Skin of body (tissue), 3 donors: ENCODE measurements at places on chromosomes 11 and 22. TPM values are rescaled to one million over a fixed set of nuclear protein-coding genes. Genes with fewer than 3 reads are reported as not detected.

Gene PLAAT3
- total RNA-seq = 21.6 TPM

DNA sequence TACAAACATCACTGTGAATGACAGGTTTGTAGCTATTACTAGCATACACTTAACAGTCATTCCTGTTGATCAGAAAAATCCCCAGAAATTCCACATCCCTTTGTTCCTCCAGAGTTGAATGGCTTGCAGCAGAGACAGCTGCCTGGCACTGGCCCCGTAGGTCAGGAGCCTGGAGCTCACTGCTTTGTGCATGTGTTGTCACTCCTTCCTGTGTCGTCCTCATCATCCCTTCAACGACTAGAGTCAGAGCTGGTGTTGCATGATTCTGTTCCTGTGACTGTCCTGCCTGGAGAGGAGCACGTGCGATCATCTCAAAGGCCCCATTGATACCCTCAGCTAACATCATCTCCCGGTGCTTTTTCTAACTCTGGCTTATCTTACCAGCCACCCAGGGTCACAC is 58.3 kb downstream of the LDLRAD3 start:
- peak; percentile 26 for DNase-seq

GRCh38 chr22:25094579-25094978 is 105.1 kb upstream of the CRYBB3 start:
- no peak for DNase-seq

DNA sequence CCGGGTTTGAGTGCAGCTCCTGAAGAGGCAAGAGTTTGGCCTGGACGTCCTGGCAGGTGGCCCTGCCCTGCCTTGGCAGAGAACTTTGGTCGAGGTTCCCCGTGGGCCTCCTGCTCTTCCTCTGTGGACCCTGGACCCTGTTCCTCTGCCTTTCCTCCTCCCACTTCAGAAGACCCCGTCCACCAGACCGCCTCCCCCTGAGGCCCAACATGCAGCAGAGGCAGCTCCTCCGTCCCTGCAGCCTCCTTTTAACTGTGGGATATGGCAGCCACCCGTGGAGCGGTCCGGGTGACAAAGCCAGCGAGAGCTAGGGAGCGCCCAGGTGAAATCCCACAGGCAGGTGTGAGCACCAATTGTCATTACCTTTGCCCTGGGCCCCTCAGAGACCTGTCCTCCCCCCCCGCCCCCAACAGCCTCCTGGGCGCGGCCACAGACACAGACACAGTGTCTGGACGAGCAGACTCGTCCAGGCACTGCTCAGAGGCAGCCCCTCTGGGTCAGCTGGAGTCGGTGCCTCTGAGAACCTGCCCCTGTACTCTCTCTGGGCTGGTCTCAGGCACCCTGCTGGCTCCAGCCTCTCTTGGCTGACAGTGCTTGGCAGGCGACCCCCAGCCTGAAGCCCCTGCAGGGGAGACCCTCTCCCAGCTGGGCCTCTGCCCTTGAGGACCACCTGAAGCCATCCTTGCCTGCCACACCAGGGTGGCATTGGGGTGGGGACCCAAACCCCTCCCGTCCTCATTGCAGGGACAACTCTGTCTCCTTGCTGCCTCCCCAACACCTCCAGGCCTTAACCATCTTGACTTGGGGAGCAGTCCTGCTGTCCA is 4.1 kb upstream of the PTDSS2 start:
- DNase-seq = no peak

Gene MUC5B
- 0.30 TPM for total RNA-seq

DNA sequence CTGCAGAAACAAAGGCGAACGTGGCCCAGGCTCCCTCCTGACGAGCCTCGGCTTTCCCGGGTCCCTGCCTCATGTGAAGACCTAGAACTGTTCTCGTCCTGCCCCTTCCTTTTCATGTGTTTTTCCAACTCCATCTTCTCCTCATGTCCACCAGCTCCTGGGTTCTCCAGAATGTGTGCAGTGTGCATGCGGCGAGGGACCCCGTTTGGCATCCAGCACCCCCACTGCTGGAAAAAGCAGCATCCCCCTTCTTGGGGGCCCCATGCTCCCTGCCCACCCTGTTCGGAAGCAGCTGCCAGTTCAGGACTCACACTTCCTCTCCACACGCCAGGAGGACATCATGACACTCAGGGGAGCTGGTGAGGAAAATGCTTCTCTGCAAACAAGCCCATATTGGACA is 313.5 kb downstream of the BRD1 start:
- no peak for DNase-seq

GRCh38 chr11:78575478-78575877 is 814 bp upstream of the NARS2 start:
- no peak for DNase-seq

DNA sequence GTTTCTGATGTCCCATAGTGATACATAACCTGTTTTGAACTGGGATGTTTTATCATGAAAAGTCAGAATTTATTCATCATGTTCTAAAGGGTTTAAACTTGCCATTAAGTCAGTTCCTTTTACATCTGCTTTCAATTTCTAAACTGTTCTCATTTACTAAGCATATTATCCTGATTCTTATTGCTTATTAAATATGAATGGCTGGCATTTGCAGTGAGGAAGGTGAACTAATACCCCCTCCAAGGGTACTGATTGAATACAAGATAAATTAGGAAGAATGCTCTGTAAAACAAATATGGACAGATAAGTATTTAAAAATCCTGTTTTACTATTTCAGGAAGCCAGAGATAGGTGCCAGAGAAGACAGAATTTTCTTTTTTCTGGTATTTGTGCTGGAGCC is 70.8 kb upstream of the HORMAD2 start:
- DNase-seq = no peak

Gene DDX25
- total RNA-seq = 0.20 TPM

GRCh38 chr11:70604221-70604620 is 205.9 kb downstream of the CTTN start:
- DNase-seq = no peak

GRCh38 chr11:36367806-36368680 is 72.0 kb downstream of the PRR5L start:
- DNase-seq = no peak

GRCh38 chr22:38733724-38734381 is 21.9 kb downstream of the SUN2 start:
- DNase-seq = no peak

DNA sequence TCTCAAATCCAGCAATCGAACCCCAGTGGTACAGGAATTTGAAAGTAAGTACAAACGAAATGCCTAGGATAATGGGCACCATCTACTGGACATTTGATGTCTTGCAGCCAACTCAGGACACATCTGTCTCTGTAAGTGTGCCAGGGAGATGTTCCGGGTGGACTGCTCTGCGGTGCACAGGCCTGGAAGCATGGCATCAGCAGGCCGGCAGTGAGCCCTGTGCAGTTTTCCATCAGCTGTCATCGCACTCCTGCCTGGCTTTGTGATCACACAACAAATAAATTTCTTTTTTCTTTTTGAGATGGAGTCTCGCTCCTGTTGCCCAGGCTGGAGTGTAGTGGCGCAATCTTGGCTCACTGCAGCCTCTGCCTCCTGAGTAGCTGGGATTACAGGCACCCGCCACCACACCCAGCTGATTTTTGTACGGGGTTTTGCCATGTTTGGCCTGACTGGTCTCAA is 71.0 kb downstream of the JAM3 start:
- DNase-seq = peak; percentile 85

DNA sequence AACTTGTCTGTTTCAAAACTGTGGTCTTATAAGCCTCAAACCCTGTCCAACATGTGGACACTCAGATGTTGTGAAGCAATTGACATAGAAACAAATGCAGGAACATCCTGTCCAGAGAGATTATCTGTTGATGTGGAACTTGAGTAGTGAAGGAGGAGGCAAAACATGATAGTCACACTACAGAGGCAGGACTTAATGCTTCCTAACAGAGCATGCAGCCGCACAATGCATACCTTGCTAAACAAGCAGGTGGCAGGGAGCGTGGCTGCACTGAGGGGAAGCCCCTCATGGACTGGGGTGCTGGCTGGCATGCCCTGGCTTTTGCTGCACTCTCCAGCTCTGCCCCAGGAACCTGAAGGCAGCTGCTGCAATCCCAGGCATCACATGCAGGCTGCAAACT is 5.3 kb downstream of the C22orf39 start:
- DNase-seq = no peak

DNA sequence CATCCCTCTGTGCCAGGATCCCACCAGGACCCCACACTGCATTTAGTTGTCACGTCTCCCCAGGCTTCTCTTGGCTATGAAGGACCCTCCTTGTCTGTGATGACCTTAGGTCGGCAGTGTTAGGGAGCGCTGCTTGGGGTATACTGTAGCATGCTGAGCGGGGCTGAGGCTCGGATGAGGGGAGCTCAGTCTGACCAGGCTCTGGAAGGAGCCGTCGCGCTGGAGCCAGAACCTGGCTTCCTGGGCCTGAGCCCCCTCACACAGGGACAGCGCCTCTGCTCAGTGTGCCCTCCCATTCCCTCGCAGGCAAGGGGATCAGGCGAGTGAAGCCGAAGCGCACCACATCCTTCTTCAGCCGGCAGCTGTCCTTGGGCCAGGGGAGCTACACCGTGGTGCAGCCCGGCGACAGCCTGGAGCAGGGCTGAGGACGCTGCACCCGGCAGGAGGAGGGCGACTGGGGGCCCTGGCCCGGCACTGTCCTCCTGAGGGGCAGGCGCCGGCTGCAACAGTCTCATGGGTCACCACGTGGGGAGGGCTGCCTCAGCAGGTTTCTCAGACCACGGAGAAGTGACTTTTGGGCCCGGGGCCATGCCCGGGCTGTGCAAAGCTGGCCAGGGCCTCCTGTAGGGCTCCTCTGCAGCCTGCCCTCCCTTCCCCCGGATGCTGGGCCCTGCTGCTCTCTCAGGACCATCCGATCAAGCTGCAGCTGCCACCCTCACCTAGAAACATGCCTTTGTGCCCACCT is 11.5 kb upstream of the NEAT1 start:
- DNase-seq = no peak
